ENCODE measurements at places on chromosomes 1 and 21. TPM values are rescaled to one million over a fixed set of nuclear protein-coding genes. Genes with fewer than 3 reads are reported as not detected.

DNA sequence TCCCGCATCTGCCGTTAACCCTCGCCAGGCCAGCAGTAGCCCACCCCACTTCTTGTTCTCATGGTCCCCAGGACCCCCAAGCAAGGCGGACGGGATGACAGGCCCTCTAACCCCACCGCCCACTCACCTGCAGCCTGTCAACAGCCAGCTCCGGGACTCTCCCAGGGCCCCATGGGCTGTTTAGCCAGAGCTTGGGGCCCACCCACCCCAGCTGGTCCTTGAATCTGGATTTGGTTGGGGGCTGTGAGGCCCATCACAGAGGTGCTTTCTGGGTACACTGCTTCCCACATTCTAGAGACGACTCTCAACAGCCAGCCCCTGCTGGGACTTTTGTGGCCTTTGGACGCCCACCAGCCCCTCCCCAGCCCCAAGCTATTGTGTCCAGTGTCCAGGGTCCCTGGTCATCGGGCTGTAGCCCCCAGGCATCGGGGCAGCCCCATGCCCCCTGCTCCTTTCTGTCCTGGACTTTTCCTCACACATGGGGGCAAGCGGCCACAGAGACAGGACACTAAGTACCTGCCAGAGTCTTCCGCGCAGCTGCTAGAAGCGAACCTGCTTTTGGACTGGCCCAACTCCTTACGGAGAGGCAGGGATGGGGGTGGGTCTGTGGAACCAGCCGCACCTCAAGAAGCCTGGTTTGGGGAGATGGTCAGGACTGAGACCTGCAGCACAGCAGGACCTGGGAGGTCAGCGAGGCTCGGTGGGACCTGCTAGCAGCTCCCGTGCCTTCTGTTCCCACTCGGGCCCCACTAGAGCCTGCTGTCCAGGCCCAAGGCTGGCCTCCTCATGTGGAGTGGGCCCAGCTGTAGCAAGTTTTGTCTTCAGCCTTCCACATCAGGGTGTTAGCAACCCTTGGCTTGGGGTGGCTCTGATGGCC lies 208.1 kb upstream of the VAMP3 start:
- no peak for DNase-seq

GRCh38 chr1:21952786-21953520 lies 15.8 kb upstream of the HSPG2 start:
- no peak for DNase-seq

- no peak for DNase-seq
Observed at GRCh38 chr21:38492007-38492406, 6.3 kb downstream of the ERG start.

DNA sequence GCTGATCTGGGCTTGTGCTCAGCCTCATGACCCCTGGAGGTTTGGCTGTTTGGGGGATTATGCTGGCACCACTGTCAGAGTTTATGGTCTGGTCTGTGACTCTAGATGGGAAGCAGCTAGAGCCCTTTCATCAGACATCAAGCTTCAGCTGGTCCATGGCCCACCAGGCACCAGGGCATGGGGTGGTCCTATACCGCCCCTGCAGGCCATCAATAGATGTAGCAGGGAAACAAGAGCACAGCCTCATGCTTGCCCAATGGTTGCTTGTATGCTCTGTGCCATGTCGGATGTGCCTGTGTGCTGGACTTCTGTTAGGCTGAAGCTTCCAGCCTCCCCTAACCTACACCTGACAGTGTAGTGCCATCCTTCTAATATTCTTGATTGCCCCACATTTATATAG lies 71.1 kb upstream of the CD34 start:
- no peak for DNase-seq

DNA sequence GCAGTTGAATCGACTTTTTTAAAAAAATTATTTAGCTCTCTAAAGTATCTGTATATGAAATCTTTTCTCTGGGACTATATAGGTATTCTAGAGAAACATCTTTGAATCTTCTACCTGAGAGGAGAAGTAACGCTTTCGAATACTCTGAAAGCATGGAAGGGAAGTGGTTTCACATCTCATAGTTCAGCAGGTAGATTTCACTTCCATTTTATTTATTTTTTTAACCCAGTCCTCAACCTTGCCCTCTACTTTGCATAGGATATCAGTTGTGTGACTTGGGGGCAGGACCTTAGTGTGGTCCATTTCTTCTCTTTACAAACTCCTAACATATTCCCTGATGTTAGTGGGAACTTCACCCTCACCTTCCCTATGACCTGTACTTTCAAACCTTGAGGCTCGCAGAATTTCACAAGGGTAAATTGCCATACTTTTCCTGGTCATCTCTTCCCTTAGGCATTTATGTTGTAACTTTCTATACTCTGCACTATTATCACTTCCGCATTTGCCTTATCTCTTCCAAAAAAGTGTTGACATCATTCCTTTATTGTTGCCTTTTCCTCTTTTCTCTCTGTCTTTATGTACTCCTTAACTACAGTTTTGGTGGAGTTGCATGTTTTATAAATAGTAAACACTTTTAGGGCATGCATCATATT lies 1208.5 kb upstream of the ADGRL4 start:
- DNase-seq, result no peak

DNA sequence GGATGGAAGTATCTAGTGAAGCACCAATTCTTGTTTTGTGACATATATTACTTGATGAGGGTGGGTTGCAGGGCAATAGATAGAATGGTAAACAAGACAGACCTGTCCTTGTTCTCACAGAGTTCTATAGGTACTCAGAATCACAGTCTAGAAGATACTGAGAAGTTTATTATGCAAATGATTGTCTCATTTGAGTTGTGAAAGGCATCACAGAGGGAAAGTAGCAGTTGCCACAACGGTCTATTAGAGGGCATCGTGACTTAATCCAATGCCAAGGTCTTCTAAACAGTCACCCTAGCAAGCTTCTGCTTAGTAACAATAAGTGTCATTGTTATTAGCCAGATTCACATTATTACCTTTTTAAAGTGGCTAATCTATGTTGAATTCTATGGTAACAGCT lies 574.8 kb upstream of the ZRANB2 start:
- no peak for DNase-seq

- no peak for DNase-seq
Observed at GRCh38 chr21:41848533-41848932, 30.6 kb downstream of the PRDM15 start.

- DNase-seq, result no peak
Observed at GRCh38 chr1:7266561-7266960, 481.3 kb downstream of the CAMTA1 start.

Gene KLF17
- not detected for total RNA-seq

Gene CHD5
- total RNA-seq, result 0.78 TPM

Gene MPL
- total RNA-seq, result not detected
